ENCODE measurements at places on chromosomes 1 and 21. TPM values are rescaled to one million over a fixed set of nuclear protein-coding genes. Genes with fewer than 3 reads are reported as not detected.

DNA sequence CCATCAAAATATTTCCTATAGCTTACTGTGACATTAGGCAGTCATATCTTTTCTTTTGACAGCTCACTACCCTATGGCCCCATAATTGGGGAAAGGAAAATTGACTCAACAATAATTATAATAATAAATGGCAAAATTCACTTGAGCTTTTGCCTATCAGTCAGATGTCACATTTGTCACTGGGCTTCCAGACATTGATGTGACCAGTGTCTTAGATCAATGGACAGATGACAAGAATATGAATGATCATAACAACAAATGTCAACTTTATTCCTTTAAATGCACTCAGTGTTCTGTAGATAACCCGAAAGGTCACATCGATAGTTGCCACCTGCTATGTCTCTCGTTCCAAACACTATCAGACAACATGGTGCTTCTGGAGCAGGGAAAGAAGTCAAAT, 266.7 kb downstream of the GPATCH2 start:
- no peak overlapping the region for H3K27ac ChIP-seq
- no peak overlapping the region for H3K4me3 ChIP-seq
- no peak for DNase-seq
- H3K4me1 ChIP-seq = no peaks in the 10 kb centered on the region

- no peaks in the 10 kb centered on the region for H3K36me3 ChIP-seq
- H3K27me3 ChIP-seq = no peaks in the 10 kb centered on the region
- no peak overlapping the region for H3K27ac ChIP-seq
- H3K4me3 ChIP-seq = no peak overlapping the region
- no peaks in the 10 kb centered on the region for H3K4me1 ChIP-seq
These were observed 40.1 kb upstream of the LRRC8D start for GRCh38 chr1:89780721-89781120.

GRCh38 chr1:19465650-19466049, 19.7 kb downstream of the CAPZB start:
- H3K4me1 ChIP-seq = peaks cover 47% of the 10 kb centered on the region
- DNase-seq = no peak
- H3K27me3 ChIP-seq = no peaks in the 10 kb centered on the region
- no peaks in the 10 kb centered on the region for H3K36me3 ChIP-seq
- no peak overlapping the region for H3K4me3 ChIP-seq
- H3K27ac ChIP-seq = peak overlapping the region; percentile 53

DNA sequence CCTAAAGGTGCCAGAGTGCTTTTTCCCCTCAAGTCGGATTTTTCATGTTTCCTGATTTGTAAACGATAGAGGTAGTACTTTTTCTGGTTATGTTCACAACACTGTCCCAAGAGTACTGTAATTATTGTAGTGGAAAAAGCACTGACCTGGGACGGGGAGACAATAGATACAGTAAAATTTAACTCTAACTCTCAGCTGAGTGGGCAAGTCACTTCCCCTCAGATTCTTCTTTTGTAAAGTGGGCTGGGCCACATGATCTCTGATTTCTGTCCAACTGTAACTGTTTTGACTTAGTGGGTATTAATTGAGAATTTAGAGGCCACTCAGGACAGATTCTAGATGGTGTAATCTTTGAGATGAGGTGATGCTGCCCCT, 19.1 kb downstream of the MARCKSL1 start:
- no peak for DNase-seq
- H3K27ac ChIP-seq = no peak overlapping the region
- H3K36me3 ChIP-seq = no peaks in the 10 kb centered on the region
- H3K4me3 ChIP-seq = no peak overlapping the region

GRCh38 chr21:46181953-46182547, 2.2 kb downstream of the SPATC1L start:
- no peak overlapping the region for H3K4me3 ChIP-seq
- H3K36me3 ChIP-seq = no peaks in the 10 kb centered on the region
- DNase-seq = no peak
- H3K27ac ChIP-seq = no peak overlapping the region
- H3K27me3 ChIP-seq = no peaks in the 10 kb centered on the region

PIGK gene
- total RNA-seq = 12.8 TPM

EVA1B gene
- 39.9 TPM for total RNA-seq

DNA sequence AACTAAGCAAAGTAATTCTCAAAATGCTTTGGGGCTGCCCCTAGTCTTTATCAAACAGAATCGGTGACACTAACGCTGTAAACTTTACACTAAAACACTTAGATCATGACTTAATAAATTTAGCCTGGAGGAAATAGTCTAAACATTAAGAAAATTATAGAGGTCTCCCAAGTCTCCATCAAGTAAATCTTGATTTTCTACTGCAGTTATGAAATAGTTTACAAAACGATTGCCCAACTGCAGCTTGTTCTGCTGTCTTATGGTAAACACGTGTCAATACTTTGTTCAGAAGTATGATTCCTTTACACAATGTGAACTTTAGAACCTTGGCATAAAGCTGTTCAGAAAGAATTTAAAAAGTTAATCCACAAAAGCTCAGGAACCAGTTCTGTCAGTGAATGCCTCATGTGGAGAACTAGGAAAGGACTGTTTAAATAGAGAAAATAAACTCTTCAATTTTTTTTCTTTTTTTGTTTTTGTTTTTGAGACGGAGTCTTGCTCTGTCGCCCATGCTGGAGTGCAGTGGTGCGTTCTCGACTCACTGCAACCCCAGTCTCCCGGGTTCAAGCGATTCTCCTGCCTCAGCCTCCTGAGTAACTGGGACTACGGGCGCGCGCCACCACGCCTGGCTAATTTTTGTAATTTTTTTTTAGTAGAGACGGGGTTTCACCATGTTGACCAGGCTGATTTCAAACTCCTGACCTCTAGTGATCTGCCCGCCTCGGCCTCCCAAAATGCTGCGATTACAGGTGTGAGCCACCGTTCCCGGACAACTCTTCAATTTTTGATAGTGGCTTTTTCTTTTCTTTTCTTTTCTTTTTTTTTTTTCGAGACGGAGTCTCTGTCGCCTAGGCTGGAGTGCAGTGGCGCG, 1.6 kb downstream of the DDI2 start:
- no peaks in the 10 kb centered on the region for H3K36me3 ChIP-seq
- H3K4me1 ChIP-seq = peaks cover 8% of the 10 kb centered on the region
- DNase-seq = no peak
- no peaks in the 10 kb centered on the region for H3K27me3 ChIP-seq
- H3K4me3 ChIP-seq = peak overlapping the region; percentile 98

GRCh38 chr1:25111706-25112105, 120.6 kb downstream of the SYF2 start:
- H3K4me3 ChIP-seq = no peak overlapping the region
- H3K27ac ChIP-seq = no peak overlapping the region
- H3K4me1 ChIP-seq = no peaks in the 10 kb centered on the region
- H3K27me3 ChIP-seq = no peaks in the 10 kb centered on the region

DNA sequence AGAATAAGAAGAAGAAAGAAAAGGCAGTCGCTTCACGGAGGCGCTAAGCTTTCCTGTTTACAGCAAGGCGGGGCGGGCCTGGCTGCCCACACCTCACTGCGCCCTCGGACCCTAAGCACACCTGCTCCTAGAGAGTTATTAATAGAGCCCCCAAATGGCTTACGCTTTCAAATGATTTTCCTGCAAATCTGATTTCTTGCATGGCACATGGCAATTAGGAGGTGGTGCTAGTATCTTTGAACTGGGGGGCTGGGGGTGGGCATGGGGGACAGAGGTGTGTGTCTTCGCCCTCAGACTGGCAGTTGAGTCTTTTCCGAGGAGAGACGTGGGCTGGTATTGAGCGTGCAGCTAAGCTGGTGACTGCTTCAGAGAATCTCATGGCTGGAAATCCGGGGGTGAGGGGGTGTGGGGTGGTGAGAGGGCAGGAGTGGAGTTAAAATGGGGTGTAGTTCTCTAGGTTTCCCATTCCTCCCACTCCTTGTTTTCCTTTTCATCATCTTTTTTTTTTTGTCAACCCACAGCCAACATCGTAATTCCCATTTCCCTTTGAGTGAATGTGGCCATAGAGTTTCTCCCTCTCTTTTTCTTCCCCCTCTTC, 1.3 kb downstream of the S1PR1 start:
- H3K27ac ChIP-seq = no peak overlapping the region
- no peak for DNase-seq
- H3K27me3 ChIP-seq = no peaks in the 10 kb centered on the region
- peak overlapping the region; percentile 60 for H3K4me3 ChIP-seq

GNAT2 gene
- total RNA-seq = not detected

- peaks cover 4% of the 10 kb centered on the region for H3K4me1 ChIP-seq
- DNase-seq = no peak
- H3K36me3 ChIP-seq = no peaks in the 10 kb centered on the region
- no peaks in the 10 kb centered on the region for H3K27me3 ChIP-seq
These were observed 22.1 kb downstream of the AK2 start for GRCh38 chr1:33014464-33015163.

DNA sequence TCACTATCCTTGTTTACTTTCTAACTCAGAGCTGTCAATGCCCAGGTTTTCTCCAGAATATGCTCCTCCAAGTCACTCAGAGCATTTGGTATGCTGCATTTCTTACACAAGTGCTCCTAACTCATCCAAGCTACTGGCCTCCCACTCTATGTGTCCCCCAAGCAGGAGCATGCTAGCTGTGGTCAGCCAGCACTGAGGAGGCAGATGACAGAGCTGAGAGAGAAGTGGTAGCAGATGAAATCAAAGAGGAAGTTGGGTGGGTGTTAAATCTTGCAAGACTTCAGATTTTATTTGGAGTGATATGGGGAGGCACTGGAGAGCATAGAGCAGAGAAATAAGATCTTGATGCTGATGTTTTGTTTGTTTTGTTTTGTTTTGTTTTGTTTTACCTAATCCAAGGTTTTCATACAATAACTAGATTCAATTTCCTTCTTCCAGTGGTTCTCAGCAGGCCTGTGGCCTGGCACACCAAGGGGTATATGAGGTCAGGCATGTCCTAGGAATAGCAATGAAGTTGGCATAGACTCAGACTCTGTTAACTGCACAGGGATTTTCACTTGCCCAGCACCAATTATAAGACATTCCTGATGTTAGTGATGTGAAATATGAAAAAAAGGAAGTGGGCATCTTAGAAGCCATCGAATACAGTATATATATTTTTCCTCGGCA, 3.1 kb upstream of the PGBD5 start:
- no peak overlapping the region for H3K4me3 ChIP-seq
- no peaks in the 10 kb centered on the region for H3K27me3 ChIP-seq
- peaks cover 2% of the 10 kb centered on the region for H3K4me1 ChIP-seq
- no peaks in the 10 kb centered on the region for H3K36me3 ChIP-seq
- DNase-seq = no peak
- no peak overlapping the region for H3K27ac ChIP-seq

- no peak overlapping the region for H3K27ac ChIP-seq
- H3K36me3 ChIP-seq = no peaks in the 10 kb centered on the region
- H3K4me1 ChIP-seq = no peaks in the 10 kb centered on the region
- H3K4me3 ChIP-seq = no peak overlapping the region
These were observed 31.4 kb downstream of the AK2 start for GRCh38 chr1:33005117-33005837.

GRCh38 chr1:29523136-29523535, 286.8 kb downstream of the PTPRU start:
- H3K36me3 ChIP-seq = no peaks in the 10 kb centered on the region
- no peaks in the 10 kb centered on the region for H3K4me1 ChIP-seq
- DNase-seq = no peak
- no peaks in the 10 kb centered on the region for H3K27me3 ChIP-seq
- no peak overlapping the region for H3K27ac ChIP-seq

S100A5 gene
- total RNA-seq = not detected

DNA sequence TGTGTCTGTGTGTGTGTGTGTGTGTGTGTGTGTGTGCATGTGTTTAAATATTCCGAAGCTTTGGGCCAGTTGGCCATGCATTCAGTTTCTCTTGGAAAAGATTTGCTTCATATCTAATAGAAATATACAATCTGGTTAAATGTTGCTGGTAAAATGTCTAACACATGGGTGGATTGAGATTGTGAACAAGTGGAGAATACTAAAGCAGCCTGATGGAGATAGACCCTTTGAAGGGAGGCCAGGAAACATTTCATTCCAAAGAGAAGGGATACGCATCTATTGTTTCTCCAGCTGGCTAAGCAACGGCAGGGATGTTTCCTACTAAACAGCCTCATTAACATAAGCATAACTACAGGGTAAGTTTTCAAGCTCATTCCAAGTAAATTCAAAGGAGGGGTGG, 257.5 kb upstream of the PTBP2 start:
- DNase-seq = no peak
- H3K4me3 ChIP-seq = no peak overlapping the region
- H3K27ac ChIP-seq = no peak overlapping the region
- H3K4me1 ChIP-seq = no peaks in the 10 kb centered on the region
- H3K36me3 ChIP-seq = no peaks in the 10 kb centered on the region

GRCh38 chr21:14383596-14384180, 742 bp upstream of the HSPA13 start:
- H3K36me3 ChIP-seq = no peaks in the 10 kb centered on the region
- DNase-seq = no peak
- peak overlapping the region; percentile 80 for H3K27ac ChIP-seq
- peak overlapping the region; percentile 74 for H3K4me3 ChIP-seq
- H3K4me1 ChIP-seq = peaks cover 2% of the 10 kb centered on the region

- H3K27ac ChIP-seq = no peak overlapping the region
- no peak for DNase-seq
- H3K4me1 ChIP-seq = no peaks in the 10 kb centered on the region
These were observed 27.5 kb downstream of the KCND3 start for GRCh38 chr1:111961773-111962565.

GPR52 gene
- 1.6 TPM for total RNA-seq

- H3K27ac ChIP-seq = peak overlapping the region; percentile 78
- no peaks in the 10 kb centered on the region for H3K36me3 ChIP-seq
- H3K27me3 ChIP-seq = no peaks in the 10 kb centered on the region
- H3K4me3 ChIP-seq = peak overlapping the region; percentile 48
- peaks cover 7% of the 10 kb centered on the region for H3K4me1 ChIP-seq
- DNase-seq = no peak
These were observed 746 bp downstream of the MACF1 start for GRCh38 chr1:39205102-39205780.

GRCh38 chr1:51482881-51483280, 36.2 kb downstream of the EPS15 start:
- no peak for DNase-seq
- H3K4me1 ChIP-seq = peaks cover 2% of the 10 kb centered on the region
- H3K27me3 ChIP-seq = no peaks in the 10 kb centered on the region
- no peak overlapping the region for H3K4me3 ChIP-seq
- H3K36me3 ChIP-seq = no peaks in the 10 kb centered on the region

DNA sequence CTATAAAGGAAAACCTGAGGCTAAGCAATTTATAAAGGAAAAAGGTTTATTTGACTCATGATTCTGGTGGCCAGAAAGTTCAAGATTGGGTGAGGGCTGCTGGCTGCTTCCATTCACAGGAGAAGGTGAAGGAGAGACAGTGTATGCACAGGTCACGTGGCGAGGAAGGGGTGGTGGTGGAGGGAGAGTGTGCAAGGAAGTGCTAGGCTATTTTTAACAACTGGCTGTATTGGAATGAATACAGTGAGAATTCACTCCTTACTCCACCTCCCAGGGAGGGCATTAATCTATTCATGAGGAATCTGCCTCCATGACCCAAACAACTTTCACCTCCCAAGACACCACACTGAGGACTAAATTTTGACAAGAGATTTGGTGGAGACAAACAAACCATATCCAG, 51.0 kb downstream of the SYDE2 start:
- H3K4me1 ChIP-seq = no peaks in the 10 kb centered on the region
- no peaks in the 10 kb centered on the region for H3K27me3 ChIP-seq
- H3K27ac ChIP-seq = no peak overlapping the region
- no peak overlapping the region for H3K4me3 ChIP-seq
